CD4-positive, alpha-beta T cell (primary cell): ENCODE measurements at places on chromosomes 11 and 22.

GRCh38 chr11:73645972-73646631 is at the start of gene PLEKHB1:
TSS of gene PLEKHB1 (plus strand) at chr11:73646581. CDS start at chr11:73646609, 28 bp downstream.
- no peak for DNase-seq

DNA sequence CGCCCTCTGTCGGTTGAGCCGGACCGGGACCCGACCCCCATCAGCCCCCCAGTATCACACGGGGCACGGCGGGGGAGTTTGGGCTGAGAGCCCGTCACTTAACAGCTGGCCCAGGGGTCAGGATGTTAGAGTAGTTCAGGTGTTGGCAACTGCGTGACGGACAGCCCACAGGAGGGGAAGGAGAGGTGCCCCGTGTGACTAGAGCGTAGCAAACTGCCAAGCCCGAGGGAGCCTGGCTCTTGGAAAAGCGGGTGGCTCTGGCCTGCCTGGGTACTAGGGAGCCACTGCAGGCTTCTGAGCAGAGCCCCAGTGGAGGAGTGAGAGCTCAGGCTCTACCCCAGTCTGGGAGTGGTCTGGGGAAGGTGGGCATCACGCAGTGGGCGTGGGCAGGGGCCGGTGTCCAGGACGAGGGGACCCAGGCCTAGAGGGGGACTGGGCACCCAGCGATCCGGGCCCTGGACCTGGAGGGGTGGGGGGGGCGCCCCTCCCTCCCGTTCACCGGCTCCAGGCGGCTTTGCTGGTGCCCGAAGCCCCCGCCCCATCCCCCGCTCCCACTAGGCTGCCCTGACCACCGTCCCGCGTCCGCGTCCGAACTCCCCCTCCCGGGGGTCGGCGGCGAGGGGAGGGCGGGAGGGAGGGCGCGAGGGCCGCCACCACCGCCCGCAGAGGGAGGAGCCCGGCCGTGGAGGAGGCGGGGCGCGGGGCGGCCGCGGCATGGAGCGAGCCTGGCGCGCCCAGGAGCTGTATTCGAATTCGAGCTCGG is 24.4 kb downstream of the SHANK3 start:
- DNase-seq = no peak

- DNase-seq = no peak
Measured at GRCh38 chr11:13440100-13440855, 22.7 kb downstream of the BTBD10 start.

DNA sequence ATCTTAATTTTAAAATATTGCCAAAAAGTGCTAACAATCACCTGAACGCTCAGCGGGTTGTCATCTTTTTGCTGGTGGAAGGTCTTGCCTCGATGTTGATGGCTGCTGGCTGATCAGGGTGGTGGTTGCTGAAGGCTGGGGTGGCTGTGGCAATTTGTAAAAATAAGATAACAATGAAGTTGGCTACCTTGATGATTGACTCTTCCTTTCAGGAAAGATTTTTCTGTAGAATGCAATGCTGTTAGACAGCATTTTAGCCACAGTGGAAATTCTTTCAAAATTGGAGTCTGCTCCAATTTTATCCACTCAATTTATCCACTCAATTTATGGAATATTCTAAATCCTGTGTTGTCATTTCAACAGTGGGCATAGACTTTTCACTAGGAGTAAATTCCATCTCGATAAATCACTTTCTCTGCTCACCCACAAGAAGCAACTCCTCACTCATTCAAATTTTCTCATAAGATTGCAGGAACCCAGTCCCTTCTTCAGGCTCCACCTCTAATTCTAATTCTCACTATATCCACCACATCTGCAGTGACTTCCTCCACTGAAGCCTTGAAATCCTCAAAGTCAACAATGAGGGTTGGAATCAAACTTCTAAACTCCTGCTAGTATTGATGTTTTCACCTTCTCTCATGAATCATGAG is 78.8 kb downstream of the LINC01488 start:
- no peak for DNase-seq

DNA sequence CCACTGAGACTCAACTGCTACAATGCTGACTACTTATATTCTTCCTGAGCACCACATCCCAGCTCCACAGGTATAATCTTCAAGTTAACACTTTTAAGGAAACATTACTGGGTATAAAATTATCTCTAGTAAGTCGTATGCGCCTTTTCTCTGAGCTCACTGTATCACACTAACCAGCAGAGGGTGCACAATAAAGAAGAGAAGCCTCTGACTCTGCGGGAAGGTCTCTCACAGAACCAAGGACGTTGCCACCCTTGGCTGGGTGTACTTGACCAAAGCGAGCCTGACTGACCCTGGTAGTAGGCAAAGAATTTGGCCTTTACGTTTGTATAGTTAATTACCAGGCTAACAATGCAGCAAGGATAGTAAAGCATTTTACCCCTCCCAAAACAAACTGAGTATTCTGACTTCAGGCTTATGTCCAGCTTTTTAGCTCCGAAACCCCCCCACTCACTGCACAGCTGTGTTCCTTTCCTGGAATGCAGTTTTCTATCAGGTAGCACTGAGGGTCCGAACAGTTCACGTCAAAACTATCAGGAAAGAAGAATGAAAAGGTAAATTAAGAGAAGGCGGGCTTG is at the start of gene BTBD18:
BTBD18 (minus strand) TSS at position 144 of the 578 bp plus-strand sequence. CDS start 631 bp downstream, outside the sequence.
- DNase-seq = no peak

DNA sequence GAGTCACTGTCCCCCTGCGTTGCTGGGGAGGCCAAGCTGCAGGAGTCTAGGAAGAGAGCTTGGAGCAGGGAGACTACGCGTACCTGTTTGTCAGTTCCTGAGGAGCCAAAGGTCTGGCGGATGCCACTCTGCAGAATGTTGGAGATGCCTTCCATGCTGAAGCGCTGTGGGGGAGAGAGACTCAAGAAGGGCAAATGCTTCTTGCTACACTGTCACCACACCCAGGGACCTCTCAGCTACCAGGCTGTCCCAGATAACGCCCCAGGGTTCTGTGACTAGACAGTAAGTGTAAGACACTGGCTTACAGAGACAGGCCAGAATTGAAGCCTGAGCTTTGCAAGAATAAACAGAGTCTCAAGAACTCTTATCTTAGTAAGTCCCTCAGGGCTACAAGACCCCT is 42.0 kb downstream of the FEZ1 start:
- DNase-seq = no peak

- DNase-seq = no peak
Measured at GRCh38 chr22:29352778-29353177, 35.6 kb downstream of the AP1B1 start.

DNA sequence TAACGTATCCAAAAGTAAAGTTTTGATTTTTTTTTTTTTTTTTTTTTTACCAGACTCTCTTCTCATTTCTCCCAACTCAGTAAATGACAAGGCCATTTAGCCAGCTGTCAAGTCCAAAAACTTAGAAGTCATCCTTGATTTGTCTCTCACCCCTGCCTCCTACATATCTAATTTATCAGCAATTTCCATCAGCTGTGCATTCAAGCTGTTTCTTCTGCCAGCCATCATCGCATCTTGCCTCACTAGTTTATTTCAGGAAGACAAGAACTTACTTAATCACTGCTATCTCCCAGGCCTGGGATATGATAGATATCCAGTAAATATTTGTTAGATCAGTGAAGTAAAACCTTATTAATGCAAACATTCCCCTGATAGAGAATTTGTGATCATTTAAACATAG is 47.6 kb downstream of the SCGB1A1 start:
- DNase-seq = no peak

DNA sequence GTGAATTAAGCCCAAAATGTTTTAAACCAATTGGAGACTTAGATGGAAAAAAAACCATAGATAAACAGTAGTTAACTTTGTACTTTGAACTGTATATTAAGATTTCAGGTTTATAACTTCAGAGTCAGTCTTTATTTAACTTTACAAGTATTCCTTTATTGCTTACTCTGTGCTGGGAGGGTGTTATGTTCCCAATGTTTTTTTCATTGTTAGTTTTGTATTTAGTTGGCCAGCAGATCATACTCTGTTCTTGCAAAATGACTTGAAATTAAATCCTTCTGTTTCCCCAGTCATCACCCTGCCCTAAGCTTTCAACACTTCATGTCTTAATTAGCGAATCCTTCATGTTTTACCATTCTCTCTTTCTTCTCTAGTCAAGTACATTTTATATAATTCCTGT is 25.3 kb downstream of the SIK2 start:
- DNase-seq = no peak

DNA sequence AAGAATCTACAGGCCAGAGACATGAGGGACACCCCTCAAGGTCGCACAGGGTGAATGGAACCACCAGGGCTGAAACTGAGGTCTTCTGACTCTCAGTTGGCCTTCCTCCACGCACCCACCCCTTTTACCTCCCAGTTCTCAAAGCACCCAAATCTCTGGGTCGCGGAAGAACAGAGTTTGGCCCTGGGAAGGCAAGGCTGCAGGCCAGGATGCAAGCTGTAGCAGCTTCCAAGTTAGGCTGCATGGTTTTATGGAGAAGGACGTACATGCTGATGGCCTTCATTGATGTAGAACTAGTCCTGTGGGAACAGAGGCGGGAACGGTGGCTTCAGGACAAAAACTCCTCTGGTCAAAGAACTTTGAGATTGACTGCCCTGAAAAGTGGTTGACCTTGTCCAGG is 143.5 kb upstream of the B3GAT1 start:
- DNase-seq = no peak

DNA sequence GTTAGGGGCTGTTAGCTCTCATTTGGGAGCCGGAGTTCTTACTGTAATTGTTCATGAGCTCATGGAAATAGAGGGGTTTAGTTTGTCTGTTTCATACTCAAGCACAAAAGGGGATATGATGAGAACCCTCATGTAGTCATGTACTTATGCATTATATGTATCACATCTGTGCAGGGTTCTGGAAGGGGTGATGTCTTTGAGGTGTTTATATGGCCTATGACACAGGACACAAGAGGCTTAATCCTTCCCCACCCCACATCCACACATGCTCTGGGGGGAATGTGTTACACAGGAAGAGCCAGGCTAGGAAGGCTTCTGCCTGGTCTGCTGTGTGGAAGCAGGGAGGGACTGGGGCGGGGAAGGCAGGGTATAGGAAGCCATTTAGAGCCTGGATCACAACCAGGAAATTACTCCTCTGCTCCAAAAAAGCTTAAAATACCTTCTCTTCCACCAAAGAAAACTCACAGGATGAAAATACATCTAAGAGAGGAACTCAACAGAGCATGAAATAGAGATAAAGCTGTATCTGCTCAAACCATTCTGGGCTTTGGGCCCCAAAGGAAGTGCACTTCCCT is 316.1 kb downstream of the TMEM135 start:
- DNase-seq = no peak

- no peak for DNase-seq
Measured at GRCh38 chr11:131033151-131033651, 116.9 kb upstream of the SNX19 start.

- no peak for DNase-seq
Measured at GRCh38 chr11:3051196-3052108, 5.8 kb downstream of the CARS1 start.

- DNase-seq = peak; percentile 75
Measured at GRCh38 chr11:2885678-2886081, at the start of gene CDKN1C. TSS of gene CDKN1C (minus strand) at chr11:2885775. CDS start at chr11:2885456, 319 bp downstream.

DNA sequence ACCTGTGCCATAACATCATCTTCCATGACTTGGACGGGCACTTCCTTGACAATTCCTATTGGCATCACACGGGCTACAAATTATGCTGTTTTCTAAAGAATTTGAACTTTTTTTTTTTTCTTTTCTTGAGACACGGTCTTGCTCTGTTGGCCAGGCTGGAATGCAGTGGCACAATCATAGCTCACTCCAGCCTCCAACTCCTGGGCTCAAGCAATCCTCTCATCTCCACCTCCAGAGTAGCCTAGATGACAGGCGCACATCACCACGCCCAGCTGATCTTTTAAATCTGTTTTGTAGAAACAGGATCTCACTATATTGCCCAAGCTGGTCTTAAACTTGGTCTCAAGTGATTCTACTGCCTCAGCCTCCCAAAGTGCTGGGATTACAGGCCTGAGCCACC is 3.3 kb upstream of the CRYBB3 start:
- no peak for DNase-seq

- no peak for DNase-seq
Measured at GRCh38 chr22:39434243-39434653, 22.6 kb upstream of the MGAT3 start.

GRCh38 chr11:130786586-130786985 is 129.7 kb downstream of the SNX19 start:
- no peak for DNase-seq

GRCh38 chr22:46486996-46487717 is 50.3 kb downstream of the CELSR1 start:
- no peak for DNase-seq

DNA sequence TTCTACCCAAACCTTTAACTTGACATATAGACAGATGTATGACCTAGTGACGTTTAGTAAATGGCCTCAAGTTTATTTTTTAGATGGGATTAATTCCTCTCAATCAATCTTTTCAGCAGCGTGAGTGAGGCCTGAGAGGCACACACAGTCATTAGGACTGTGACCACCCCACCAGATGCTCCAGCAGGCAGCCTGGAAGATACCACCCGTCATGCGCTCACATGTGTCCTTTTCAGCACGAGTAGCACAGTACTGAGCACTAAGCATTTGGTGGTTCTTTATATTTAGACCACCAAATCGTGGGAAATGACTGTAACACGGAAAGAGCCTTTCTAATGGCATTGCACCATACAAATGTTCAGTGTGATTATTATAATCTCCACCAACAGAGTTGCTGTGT is 354.6 kb upstream of the DDI1 start:
- no peak for DNase-seq

DNA sequence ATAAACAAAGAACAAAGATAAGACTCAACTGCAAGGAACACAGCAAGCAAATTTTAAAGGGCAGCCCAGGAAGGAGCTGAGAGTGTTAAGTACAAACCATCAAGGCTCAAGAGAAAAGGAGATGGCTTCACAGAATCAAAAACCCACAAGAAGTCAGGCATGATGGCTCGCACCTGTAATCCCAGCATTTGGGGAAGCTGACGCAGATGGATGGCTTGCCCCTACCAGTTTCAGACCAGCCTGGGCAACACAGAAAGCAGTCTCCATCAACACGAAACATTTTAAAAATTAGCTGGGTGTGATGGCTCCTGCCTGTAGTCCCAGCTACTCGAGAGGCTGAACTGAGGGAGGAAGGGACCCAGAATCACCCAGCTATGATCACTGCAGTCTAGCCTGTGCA is 32.6 kb downstream of the MAPK1 start:
- no peak for DNase-seq

GRCh38 chr22:27896245-27896644 is 22.8 kb downstream of the PITPNB start:
- no peak for DNase-seq

DNA sequence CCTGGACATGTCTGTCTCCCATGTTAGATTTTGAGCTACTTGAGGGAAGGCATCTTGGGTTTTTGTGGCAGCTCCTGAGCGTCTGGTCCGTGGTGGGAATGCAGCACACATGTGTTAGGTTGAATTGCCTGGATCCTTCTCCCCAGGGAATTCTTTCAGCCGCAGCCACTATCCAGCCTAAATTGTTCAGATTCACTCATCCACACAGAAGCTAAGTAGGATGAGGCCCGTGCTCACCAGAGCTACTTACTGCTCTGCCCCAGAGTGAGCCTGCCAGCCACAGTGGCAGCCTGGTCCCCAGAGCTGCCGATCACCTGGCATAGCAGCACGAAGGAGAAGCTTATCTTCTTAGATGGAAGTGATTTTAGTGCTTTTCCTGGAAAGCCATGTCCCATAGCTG is 34.4 kb upstream of the SORL1-AS1 start:
- no peak for DNase-seq
